ENCODE measurements at places on chromosomes 7 and 10.

DNA sequence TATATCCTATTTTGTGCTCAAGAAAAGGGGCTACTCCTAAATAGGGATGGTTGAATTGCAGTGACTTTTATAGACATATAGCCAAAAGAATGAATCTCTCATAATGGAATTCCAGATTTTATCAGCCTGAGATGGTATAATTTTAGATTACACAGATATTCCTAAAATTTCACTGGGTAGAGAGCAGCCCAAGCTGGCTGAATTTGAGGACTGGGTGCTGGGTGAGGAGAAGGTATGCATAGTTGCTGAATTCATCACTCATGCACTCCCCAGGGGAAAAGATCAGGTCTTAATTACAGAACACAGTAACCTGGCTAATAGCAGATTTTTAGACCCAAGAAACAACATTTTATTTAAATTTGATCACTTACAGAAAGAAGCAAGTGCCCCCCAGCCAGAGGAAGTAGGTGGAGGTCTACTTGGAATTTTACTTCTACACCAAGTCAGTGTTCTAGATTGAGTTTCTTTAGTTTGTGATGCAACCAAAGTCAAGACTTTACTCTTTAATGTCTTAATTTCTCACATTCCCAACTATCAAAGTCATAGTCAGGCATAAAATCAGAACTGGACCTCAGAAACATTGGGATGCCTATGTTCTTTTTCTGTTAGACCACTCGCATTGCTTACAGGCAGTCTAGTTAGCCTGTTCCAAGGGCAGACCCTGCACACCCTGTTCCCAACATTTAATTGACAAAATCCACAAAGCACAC, 337.4 kb upstream of the PODXL start:
- no peak for DNase-seq

DNA sequence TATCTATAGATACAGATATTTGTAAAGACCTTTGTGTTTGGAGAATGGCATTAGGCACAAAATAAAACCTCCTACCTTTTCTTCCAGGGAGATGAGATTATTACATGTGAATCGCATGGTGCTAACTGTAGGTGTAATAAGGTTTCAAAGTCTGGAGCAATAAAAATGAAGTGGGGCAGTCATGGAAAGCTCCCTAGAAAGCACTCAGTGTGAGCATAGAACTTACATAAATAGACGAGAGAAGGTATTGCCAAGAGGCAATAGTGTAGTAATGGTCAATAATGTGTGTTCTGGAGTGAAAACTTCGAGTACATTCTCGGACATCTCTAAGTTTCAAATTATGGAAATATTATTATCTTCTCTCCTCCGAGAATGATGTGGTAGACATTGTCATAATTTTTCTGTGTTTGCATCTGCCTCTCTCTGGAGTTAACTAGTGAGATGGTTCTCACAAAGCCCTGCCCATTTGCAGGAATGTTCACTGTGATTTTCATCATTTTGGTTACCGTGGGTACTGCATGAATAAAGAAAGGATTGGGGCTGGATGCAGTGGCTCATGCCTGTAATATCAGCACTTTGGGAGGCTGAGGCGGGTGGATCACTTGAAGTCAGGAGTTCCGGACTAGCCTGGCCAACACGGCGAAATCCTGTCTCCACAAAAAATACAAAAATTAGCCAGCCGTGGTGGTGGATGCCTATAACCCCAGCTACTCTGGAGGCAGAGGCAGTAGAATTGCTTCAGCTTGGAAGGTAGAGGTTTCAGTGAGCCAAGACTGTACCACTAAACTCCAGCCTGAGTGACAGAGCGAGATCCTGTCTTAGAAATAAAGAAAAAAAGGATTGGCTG, 10.6 kb downstream of the VIM start:
- DNase-seq: no peak

DNA sequence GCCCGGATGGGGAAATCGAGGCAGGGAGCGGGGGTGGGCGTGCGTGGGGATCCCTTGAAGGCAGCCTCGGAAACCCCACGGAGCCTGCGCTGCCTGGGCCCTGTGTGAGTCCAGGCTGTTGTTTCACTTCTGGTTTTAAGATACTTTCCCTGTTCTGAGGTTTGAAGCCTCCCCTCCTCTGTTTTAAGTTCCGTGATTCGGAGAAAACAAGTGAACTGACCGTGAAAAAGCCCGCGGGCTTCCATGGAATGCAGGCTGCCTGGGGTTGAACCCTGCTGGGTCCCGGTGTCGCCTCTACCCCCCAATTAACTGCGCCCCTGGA, 401 bp downstream of the LRRC27 start:
- DNase-seq: no peak

- DNase-seq: no peak
Observed at GRCh38 chr7:37718585-37718984, 35.0 kb downstream of the GPR141 start.

- DNase-seq: no peak
Observed at GRCh38 chr7:1781369-1781768, 111.3 kb downstream of the ELFN1 start.
